ENCODE measurements at places on chromosomes 3 and 15.

GRCh38 chr3:71487418-71487817, 96.1 kb downstream of the FOXP1 start:
- no peak for DNase-seq

- DNase-seq: no peak
These were observed 6.5 kb downstream of the A4GNT start for GRCh38 chr3:138125548-138126221.

DNA sequence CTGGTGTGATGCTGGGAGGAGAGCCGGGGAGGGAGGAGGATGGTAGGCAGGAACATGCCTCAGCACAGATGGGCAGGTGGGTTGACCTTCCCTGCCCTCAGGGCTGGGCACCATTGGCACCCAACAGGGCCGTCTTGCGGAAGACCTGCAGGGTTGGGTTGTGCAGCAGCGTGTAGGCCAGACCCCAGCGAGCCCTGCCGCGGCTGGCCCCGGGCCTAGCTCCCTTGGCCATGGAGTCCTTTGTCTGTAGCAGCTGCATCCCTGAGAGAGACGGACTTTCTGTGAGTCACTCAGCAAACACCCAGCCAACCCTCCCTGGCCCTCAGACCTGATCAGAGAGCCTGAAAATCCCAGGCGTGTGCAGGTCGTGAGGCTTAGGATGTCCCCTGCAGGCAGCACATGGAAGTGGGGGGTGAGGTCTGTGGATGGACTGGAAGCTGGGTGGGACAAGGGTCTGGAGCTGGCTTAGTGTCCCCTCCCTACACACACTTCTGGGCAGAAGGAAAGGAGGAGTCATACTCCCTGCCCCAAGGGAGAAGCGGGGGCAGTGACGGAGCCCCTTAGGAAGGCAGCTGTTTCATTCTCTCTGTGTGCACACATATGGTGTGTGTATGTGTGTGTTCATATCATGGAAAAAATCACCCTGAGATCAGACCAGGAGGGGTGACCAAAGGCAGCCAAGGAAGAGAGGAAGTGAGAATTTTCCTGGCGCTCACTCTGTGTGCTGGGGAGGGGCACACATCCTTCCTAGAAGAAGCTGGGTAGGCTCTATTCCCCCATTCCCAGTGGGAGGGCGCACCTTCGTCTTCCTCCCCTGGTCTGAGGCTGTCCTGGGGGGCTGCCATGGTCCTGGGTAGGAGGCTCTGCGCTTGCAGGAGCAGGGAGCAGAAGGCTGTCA, 6.7 kb downstream of the ISLR start:
- no peak for DNase-seq

GRCh38 chr3:39165518-39165917, 12.1 kb upstream of the CSRNP1 start:
- DNase-seq: no peak

Measured in HTR-8/SVneo (cell line).